SK-N-MC (cell line): ENCODE measurements at places on chromosomes 3 and 15.

DNA sequence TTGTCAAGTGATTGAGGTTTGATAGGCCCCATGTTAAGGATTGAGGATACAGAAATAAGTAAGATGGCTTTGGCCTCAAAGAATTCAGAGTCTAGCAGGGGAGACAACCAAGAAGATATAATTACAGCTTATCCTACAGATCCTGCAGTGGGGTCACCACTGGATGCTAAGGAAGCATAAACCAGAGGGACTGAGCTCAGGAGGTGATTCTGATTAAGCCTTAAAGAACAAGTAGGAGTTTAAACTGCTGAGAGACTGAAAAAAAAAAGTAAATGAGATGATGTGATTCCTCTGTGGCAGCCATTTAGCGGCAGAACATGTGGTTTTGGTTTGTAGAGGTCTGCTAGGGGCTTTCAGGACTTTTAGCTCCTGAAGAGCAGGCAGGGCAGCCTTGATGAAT lies 72.1 kb upstream of the ROPN1 start:
- DNase-seq, result no peak

- no peak for DNase-seq
These were observed 230.1 kb downstream of the UBE3A start for GRCh38 chr15:25208735-25209134.

DNA sequence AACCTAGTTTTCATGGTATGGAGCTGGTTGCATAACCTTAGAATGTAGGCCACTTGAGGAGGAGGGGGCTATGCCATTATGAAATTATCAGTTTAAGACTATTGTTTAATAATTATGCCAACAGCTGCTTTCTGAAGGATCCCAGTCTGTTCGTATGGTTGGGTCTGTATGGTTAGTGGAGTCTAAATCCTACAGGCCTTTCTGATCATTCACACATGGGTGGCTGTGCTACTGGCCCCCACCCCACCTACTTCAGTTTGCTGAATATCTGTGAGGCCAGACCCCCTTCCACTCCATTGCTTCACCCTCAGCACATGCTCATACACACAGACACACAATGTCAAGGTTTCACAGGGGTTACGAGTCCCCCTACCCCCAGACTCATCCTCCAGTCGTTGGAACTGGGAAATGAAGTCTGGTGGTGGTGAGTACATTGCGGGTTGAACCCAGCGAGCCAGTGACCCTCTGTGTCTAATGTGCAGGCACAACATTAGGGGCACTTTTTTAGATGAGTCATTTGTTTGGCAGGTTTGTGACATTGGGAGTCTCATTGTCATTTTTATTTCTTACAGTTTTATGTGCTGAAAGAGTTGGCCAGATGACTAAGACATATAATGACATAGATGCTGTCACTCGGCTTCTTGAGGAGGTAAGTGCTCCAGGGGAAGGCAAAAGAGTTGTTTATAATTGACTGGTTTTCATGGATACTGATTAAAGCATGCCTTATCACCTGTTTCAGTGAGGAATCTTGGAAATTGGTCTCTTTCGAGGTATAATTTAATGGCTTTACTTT lies 85.3 kb downstream of the TRAK1 start:
- no peak for DNase-seq

GRCh38 chr15:67085237-67085817 lies 19.9 kb downstream of the SMAD3 start:
- DNase-seq, result no peak

- DNase-seq, result no peak
These were observed 189.3 kb downstream of the EDEM1 start for GRCh38 chr3:5376761-5377160.

DNA sequence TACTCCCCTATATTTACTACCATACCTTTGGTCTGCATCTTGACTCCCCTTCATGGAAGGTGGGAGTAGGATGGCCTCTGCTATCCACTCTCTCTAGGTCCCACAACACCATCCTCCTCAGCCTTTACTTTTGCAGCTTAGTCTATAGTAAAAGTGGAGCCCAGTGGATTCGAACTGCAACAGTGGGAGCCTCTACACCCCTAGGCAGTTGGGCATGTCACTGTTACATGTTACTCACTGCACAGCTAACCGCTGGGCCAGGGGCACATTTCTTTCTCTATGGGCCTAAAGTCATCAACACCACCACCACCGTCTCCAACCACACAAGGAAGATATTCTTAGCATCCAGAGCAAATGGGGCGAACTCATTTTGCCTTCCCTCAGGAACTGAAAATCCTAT lies 62.9 kb downstream of the KLF13 start:
- DNase-seq, result no peak
